ENCODE measurements at places on chromosomes 16 and 17.

GRCh38 chr17:67818110-67819002 lies 6.9 kb upstream of the BPTF start:
- no peak for DNase-seq

GRCh38 chr17:73371836-73372235 lies 60.0 kb upstream of the CDC42EP4 start:
- DNase-seq, result no peak

DNA sequence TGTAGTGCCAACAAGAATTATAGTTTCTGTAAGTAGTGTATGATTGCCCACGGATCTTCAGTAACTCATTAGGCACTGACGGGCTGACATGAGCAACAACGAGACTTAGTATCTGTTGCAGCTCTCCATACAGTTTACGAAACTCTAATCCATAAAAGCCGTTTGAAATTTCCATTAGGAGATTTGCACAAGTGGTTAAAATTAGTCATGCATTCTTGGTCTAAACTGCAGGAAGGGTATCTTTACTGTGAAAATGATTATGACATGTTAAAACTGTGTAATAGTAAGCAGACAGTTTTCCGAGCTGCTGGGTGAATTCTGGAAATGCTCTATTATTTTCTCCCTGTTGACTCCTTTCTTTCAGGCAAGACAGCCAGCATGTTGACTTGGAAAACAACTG lies 605.0 kb downstream of the WWOX start:
- no peak for DNase-seq

DNA sequence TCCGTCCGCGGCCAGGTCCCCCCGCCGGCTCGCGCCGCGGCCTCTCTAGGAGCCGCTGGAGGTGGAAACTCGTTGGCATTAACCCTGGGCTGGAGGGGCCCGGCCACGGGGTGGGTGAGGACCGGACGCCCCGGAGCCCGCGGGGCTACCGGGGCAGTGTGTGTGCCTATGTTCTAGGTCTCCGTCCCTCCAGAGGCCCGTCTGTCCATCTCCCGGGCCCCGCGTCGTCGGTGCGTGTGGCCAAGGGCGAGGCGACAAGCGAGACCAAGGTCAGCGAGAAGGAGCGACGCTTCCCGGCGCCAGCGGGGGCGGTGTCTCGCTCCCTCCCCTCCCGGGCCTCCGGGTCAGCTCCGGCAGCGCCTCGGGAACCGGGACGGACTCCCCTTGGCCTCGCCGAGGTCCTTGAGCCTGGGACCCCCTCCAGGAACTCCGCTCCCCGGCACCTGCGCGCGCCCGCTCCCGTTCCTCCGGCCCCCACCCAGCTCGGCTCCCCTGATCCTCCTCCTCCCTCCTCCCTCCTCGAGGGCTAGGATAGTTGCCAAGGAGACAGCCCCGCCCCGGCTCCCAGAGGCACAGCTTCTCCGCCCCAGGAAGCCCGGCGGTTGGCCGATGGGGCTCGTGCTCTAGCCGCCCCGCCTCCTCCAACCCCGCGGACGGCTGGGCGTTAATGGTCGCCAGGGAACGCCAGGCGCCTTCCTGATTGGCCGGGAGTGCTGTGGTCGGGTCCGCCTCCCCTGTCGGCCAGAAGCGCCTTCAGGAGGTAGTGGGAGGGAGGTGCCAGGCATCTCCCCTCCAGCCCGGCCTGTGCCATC lies 663 bp upstream of the ZNF768 start:
- DNase-seq, result peak; percentile 99

GRCh38 chr16:79074541-79074940 lies 526.0 kb downstream of the MAF start:
- DNase-seq, result no peak

- DNase-seq, result no peak
Observed at GRCh38 chr17:17181666-17182597, 24.2 kb downstream of the PLD6 start.

DNA sequence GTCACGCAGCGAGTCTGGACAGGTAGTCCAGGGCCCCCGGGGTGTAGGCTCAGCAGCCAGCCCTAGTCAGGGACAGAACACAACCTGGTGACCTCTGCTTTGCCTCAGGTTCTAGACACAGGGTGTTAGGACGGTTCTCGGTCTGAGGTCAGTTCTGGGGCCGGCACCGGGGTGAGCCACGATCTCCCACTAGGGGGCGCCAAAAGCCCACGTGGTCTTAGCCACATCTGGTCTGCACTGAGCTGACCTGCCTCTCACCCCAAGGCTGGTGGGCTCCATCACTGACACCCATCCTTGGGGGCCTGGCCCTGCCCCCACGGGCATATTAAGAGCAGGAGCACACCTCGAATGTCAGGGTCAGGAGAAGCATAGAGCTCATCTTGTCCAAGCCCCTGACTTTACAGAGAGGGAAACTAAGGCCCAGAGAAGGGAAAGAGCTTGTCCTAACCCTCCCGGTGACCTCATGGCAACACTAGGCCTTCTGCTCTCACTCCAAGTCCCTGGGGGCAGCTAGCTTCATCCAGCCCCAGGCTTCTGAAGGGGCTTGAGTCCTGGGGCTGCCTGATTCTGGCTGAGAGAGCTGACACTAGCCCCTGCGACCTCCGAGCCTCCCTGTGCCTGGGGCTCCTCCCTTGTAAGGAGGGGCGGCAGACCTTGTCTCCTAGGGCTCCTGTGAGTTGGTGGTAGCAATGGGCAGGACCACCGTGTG lies 9.0 kb downstream of the SLC5A10 start:
- peak; percentile 81 for DNase-seq

DNA sequence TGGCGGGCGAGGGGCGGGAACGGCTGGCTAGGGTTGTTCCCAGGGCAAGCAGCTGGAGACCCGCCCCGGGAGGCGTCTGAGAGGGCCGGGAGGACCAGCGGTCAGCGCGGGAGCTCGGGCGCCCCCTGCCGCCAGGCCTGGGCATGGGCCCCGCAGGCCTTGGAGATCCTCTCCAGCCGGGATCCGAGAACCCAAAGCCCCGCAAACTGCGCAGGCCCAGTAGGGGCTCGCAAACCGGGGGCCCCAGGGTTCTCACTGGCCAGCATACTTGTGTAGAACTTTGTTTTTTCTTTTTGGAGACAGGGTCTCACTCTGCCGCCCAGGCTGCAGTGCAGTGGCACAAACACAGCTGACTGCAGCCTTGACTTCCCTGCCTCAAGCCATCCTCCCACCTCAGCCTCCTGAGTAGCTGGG lies 20.8 kb upstream of the ZNF423 start:
- DNase-seq, result peak; percentile 72

DNA sequence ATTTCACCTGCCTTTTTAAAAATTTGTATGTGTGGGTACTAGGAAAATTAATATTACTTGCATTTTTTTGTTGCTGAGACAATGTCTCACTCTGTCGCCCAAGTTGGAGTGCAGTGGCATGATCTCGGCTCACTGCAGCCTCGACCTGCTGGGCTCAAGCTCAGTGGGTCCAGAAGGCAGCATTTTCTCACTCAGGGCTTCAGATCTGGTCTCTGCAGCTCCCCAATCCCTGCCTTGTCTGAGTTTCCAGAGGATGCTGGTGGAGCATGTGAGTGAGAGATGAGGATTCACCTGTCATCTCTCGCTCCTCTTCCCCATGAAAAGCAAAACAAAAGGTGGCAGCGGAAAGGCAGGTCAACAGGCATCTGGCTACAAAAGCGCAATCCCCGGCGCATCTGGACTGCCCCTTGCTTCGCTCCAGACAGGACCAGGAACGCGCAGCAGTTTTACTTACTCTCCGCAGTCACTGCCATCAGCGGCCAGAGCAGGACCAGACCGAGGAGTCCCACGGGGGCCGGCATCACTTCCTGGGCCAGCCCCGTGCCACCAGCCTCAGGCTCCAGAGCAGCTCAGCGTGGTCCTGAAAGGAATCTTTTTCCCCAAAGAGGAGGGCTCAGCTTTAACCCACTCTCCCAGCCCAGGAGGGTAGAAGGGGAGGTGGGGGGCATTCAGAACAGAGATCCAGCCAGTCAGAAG lies 59.9 kb downstream of the LITAF start:
- DNase-seq, result no peak

DNA sequence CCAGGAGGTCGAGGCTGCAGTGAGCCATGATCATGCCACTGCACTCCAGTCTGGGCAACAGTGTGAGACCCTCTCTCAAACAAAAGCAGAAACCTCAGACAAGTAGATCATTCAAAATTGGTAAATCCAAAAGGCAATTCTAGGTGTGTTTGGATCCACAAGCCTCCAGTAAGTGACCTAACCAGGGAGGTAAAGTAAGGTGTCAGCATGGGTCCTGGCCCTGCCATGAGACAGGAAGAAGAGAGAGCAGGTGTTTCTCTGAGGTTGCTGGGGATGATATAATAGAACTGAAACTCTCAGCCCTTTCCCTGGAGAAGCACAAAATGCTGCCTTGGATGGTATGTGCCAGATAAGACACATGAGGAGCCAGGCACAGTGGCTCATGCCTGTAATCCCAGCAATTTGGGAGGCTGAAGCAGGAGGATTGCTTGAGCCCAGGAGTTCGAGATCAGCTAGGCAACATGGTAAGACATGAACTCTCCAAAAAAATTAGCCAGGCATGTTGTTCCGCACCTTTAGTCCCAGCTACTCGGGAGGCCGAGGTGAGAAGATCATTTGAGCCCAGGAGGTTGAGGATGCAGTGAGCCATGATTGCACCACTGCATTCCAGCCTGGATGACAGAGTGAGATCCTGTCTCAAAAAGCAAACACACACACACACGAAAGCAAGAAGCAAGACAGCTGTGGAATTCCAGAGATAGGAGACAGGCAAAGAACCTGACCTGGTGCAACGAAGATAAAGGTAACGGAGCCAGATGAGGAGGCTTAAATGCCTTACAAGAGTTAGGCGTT lies 6.5 kb downstream of the TM4SF5 start:
- DNase-seq, result no peak

DNA sequence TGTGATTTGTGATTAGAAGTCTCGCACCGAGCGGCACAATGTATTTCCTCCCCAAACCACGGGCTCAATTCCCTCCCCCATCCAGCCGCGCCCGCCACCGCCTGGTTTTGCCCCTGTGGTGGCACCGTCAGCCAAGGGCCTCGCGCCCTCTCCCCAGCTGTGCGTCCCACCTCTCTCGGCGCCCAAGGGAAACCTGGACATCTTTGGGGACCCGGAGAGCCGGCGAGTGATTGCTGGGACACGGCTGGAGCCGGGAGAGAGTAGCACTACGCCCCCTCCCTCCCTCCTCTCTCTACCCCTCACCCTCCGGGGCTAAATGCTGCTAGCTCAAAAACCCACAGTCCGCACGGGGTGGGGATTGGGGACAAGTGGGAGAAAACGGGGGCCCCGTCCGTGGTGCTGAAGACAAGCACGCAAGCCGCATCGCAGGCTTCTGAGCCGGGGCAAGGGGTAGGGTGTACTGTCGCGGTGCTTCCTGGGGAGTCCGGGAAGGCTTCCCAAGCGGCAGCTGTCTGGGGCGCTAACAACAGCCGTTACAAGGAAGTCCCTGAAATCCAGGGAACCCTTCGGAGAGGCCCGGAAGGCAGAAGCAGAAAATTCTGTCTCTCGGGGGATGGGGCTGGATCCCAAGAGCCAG lies 1.4 kb downstream of the CBLN1 start:
- DNase-seq, result no peak

DNA sequence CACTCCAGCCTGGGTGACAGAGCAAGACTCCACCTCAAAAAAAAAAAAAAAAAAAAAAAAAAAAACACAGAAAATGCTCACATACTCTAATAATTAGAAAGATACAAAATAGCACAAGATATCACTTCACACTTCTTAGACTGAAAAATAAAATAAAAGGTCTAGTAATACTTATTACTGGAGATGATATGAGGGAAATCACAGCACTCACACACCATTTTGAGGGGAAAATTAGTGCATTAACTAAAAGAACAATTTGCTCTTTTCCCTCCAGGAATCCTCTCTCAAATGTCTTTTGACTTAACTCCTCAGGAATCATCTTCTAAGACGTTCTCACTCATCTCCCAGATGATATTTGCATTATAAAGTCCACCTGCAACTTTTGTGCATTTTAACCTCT lies 697.9 kb upstream of the SOX9 start:
- no peak for DNase-seq

- no peak for DNase-seq
Observed at GRCh38 chr17:64687961-64688360, 25.9 kb upstream of the SMURF2 start.

- no peak for DNase-seq
Observed at GRCh38 chr17:78414178-78415162, 36.0 kb downstream of the PGS1 start.

All from left ventricle myocardium inferior (tissue), 1 donor.